Type B pancreatic cell (in vitro differentiated cells): ENCODE measurements at places on chromosomes 2 and 18.

DNA sequence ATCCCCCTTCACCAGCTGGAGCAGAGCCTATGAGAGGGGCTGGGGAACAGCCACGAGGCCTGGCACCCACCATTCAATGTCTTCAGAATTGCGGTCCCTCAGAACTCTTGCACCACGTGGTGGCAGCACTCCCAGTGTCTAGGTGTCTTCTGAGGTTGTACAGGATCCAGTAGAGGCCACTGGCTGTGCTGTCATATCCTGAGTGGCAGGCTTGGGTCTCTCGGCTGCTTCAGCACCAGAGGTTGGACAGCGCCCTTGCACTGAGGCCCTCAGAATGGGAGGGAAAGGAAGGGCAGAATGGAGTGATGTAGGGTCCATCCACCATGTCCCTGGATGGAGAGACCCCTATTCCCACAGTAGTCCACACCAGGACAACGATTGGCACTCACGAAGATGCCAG lies 112.0 kb upstream of the TEKT4 start:
- no peak for DNase-seq

- DNase-seq = no peak
These were observed 6.0 kb downstream of the NCK2 start for GRCh38 chr2:105750735-105751134.

- no peak for DNase-seq
These were observed 540.0 kb upstream of the GYPC start for GRCh38 chr2:126115975-126116374.

- DNase-seq = no peak
These were observed 10.3 kb upstream of the PDK1 start for GRCh38 chr2:172545408-172546075.
